Glutamatergic neuron (in vitro differentiated cells): ENCODE measurements at places on chromosomes 2 and 18. TPM values are rescaled to one million over a fixed set of nuclear protein-coding genes. Genes with fewer than 3 reads are reported as not detected.

DNA sequence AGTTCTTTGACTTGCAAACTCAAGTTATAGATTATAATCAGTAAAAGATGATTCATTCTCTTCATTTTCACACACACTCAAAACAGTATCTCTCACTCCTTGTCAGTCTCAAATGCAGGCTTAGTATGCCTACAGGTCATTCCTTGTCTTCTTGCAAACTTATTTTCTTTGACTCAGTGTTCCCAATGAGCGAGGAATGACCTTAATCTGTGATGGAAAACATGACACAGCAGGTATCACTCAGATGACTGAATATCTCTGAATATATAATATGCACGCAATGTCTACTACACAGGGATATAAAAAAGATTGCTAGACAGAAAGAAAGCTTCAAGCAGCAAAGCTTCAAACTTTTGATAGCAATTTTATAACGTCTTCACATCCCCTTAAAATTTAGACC lies 127.8 kb upstream of the RGPD4 start:
- peaks cover 6% of the 10 kb centered on the region for H3K4me1 ChIP-seq
- no peak overlapping the region for H3K27ac ChIP-seq
- H3K27me3 ChIP-seq = peaks cover 2% of the 10 kb centered on the region
- H3K4me3 ChIP-seq = no peak overlapping the region

Gene TMEM198
- 40.9 TPM for total RNA-seq

DNA sequence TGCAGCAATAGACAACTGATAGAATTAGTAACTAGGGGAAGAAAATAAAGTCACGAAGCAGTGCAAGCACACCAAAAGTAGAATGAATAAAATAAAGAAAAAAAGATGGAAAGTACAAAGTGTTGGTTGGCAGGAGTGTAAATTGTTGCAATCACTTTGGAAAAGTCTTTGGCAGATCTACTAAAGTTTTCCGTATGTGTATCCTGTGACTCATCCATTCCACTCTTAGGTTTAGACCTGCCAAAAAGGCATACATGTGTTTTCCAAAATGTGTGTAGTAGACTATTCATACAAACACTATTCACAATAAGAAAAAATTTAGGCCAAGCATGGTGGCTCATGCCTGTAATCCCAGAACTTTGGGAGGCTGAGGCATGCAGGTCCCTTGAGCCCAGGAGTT lies 282.1 kb upstream of the FSIP2 start:
- no peak for DNase-seq
- H3K36me3 ChIP-seq = peaks cover 24% of the 10 kb centered on the region
- H3K4me3 ChIP-seq = no peak overlapping the region
- H3K27me3 ChIP-seq = no peaks in the 10 kb centered on the region

DNA sequence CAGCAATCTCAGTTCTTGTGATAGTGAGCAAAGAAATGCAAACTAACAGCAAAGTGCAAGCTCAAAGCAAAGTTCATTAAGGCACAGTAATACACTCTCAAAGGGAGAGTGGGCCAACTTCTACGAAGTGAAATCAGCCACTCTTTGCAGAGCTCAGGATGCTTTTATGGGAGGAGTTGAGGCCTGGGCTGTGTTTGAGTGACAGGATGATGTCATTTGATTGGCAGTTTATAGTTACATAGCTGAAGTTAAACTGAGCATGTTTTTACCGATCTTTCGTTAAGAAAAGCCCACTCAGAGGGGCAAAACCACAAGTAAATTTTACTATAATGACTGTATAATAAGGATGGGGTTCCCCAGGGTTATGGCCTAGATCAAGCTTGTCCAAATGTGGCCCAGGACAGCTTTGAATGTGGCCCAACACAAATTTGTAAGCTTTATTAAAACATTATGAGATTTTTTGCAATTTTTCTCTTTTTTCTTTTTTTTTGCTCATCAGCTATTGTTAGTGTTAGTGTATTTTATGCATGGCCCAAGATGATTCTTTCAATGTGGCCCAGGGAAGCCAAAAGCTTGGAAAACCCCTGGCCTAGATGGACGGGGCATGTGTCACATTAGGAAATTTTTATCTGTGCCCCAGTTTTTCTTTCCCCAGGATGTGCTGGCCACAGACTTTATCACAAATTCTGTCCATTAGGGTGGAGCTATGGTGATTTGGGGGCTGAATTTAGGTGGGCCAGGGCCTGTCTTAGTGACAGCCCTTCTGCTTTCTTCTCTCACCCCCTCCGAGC lies 8.3 kb upstream of the DNAH7 start:
- no peaks in the 10 kb centered on the region for H3K27me3 ChIP-seq
- H3K36me3 ChIP-seq = no peaks in the 10 kb centered on the region
- no peak overlapping the region for H3K27ac ChIP-seq
- DNase-seq = no peak
- no peak overlapping the region for H3K4me3 ChIP-seq
- no peaks in the 10 kb centered on the region for H3K4me1 ChIP-seq

DNA sequence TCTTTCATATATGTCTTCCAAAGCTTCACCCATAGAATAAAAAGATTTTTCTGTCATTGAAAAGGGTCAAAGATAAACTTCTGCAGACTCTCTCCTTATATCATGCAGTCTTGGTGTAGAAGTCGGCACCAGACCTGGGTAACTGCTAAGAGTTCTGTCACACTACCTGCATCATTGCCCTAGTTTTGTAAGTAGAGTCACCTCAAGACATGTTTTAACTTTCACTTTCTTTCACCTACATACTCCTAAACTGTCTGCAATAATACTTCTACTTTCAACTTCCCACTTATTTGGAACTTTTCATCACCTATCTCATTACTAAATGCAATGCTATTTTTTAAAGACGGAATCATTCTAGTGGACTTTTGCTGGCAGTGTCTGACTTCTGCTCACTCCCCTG lies 475.6 kb upstream of the VRK2 start:
- no peak overlapping the region for H3K27ac ChIP-seq
- H3K27me3 ChIP-seq = no peaks in the 10 kb centered on the region
- H3K36me3 ChIP-seq = no peaks in the 10 kb centered on the region
- no peak for DNase-seq
- H3K4me1 ChIP-seq = peaks cover 5% of the 10 kb centered on the region
- no peak overlapping the region for H3K4me3 ChIP-seq

Gene ASTL
- total RNA-seq = not detected

DNA sequence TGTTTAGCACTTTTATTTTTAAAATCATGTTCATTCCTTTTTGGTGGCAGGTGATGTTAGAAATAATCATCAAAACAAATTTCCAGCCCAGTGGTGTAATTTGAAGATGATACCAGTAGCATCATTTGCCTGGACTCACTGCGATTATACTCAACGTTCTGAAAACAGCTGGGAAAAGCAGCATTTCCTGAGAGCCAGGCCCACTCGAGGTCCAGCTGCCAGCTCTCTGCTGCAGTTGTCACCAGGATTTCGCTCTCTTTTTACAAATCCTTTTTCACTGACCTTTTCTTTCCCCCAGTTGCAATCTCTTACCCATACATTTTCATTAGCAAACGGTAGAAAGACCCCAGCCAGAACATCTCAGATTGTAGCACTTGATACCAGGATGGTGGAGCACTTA lies 110.6 kb upstream of the LYPD1 start:
- peaks cover 11% of the 10 kb centered on the region for H3K4me1 ChIP-seq
- H3K4me3 ChIP-seq = no peak overlapping the region
- no peak overlapping the region for H3K27ac ChIP-seq
- no peak for DNase-seq
- H3K27me3 ChIP-seq = peaks cover 6% of the 10 kb centered on the region

DNA sequence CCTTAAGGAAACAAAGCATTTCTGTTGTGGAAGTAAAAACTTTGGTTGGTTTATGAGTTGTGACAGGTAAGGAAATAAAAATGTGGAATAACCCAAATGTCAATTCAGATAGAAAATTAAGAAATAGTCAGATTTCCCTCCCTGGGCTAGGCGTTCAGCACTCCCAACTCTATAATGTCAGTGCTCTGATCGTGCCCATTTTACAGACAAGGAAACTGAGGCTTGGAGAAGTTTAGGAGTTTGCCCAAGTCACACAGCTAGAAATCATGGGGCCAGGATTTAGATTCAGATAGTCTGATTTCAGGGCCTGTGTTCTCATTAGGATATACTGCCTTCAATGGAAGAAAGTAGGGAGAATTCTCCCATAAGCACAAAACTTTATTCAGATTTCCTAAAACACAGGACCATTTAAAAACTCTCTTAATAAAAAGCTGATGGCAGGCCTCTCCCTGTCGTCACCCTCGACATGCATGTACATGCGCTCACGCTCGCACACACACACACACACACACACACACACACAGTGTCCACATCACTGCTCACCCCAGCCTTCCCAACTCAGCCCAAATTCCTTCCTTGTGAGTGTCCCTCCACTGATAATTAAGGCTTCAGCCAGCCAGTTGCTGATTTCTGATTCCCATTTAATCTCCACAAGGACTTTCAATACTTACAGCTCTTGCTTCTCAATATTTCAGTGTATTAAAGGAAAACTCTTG lies 49.1 kb upstream of the SLC14A2 start:
- H3K4me1 ChIP-seq = no peaks in the 10 kb centered on the region
- no peak overlapping the region for H3K4me3 ChIP-seq

GRCh38 chr2:210267698-210268097 lies 42.5 kb upstream of the ACADL start:
- no peaks in the 10 kb centered on the region for H3K36me3 ChIP-seq
- no peak for DNase-seq
- no peaks in the 10 kb centered on the region for H3K27me3 ChIP-seq
- H3K4me3 ChIP-seq = no peak overlapping the region

GRCh38 chr2:159545085-159545484 lies 71.3 kb downstream of the BAZ2B start:
- H3K4me1 ChIP-seq = no peaks in the 10 kb centered on the region
- H3K27me3 ChIP-seq = peaks cover 2% of the 10 kb centered on the region
- no peak overlapping the region for H3K4me3 ChIP-seq

GRCh38 chr2:85989288-85989865 lies 100.6 kb upstream of the ST3GAL5 start:
- no peak overlapping the region for H3K27ac ChIP-seq
- H3K27me3 ChIP-seq = peaks cover 2% of the 10 kb centered on the region
- no peaks in the 10 kb centered on the region for H3K4me1 ChIP-seq
- no peak for DNase-seq

Gene PFN4
- not detected for total RNA-seq

Gene C1QL2
- total RNA-seq = not detected

DNA sequence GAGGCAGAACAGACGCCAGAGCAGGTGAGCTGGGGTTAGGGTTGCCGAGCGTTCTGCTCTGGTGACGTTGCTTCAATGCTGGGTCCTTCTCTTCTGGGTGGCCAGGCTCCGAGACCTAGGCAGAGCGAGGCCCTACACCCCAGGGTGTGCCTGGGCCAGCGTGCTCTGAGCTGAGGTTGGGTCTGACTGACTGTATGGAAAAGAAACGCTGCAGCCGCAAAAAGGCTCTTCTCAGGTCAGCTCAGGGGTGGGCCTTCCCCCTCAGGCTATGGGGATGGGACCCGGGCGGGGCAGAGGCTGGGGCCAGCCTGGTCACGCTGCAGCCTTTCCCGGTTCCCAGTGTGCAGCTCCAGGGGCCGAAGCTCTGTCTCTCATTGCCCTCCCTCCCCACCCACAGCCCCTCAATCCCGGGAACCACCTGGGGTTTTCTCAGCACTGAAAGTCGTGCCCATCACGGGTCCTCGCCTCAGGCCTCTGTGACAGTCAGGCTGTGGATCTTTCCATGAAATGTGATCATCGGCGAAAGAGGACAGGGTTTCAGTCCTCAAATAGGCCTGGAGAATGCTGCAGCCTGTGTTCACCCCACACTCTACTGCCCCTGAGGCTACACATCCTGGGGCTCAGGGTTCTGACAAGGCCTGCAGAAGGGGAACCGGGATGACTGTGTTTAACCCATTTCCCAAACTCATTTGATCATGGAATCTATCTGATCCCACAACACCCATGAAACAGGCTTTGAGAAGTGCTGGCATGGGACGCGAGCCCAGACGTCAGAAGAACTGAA lies 19.4 kb downstream of the CYP26B1 start:
- H3K27ac ChIP-seq = no peak overlapping the region
- no peak for DNase-seq
- H3K4me3 ChIP-seq = no peak overlapping the region
- H3K36me3 ChIP-seq = no peaks in the 10 kb centered on the region
- H3K4me1 ChIP-seq = peaks cover 14% of the 10 kb centered on the region
- no peaks in the 10 kb centered on the region for H3K27me3 ChIP-seq

Gene AKAIN1
- total RNA-seq = 14.1 TPM

Gene KCNK3
- total RNA-seq = 21.7 TPM

Gene PID1
- 5.3 TPM for total RNA-seq
